ENCODE measurements at places on chromosomes 13 and 19. TPM values are rescaled to one million over a fixed set of nuclear protein-coding genes. Genes with fewer than 3 reads are reported as not detected.

The ZNF274 gene
- 13.0 TPM for total RNA-seq

The KCNN1 gene
- total RNA-seq: 0.34 TPM

The RNF17 gene
- not detected for total RNA-seq

The ZNF493 gene
- 36.8 TPM for total RNA-seq

The MADCAM1 gene
- total RNA-seq: not detected

The FUT1 gene
- total RNA-seq: under 0.01 TPM

The GPR12 gene
- not detected for total RNA-seq

The KLK4 gene
- total RNA-seq: not detected

The GAPDHS gene
- total RNA-seq: not detected

The CLDN10 gene
- not detected for total RNA-seq

The TSHZ3 gene
- total RNA-seq: 4.2 TPM

The TMEM86B gene
- total RNA-seq: 1.5 TPM

The GRAMD1A gene
- 19.9 TPM for total RNA-seq

The RB1 gene
- 14.0 TPM for total RNA-seq

The LCP1 gene
- 0.17 TPM for total RNA-seq

The SEMA6B gene
- 0.32 TPM for total RNA-seq

The CALR gene
- total RNA-seq: 1,315 TPM

The CYP4F11 gene
- under 0.01 TPM for total RNA-seq

The ICAM5 gene
- total RNA-seq: 0.69 TPM

The PTPRH gene
- total RNA-seq: 4.1 TPM

The CYP2F1 gene
- total RNA-seq: not detected

The MCEMP1 gene
- not detected for total RNA-seq

The TNNT1 gene
- total RNA-seq: 33.3 TPM

The HSD17B14 gene
- total RNA-seq: 5.5 TPM

The COL4A1 gene
- 20.3 TPM for total RNA-seq
